ENCODE measurements at places on chromosomes 5 and 9.

DNA sequence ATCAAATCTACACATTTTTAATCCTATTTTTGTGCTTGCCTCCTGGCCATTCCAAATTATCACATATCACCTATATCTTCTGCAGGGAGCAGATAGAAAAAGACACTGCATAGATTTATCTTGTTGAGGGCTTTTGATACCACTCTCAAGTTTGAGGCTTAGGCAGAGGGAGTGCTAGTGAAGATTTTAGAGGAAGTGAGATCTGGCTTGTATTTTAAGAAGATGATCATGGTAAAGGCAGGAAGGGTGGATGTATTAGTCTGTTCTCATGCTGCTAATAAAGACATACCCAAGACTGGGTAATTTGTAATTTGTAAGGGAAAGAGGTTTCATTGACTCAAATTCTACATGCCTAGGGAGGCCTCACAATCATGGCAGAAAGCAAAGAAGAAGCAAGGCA, 220.9 kb upstream of the TUT7 start:
- no peak for DNase-seq

GRCh38 chr9:32584784-32585183, 11.8 kb upstream of the NDUFB6 start:
- no peak for DNase-seq

GRCh38 chr9:122446819-122447484, 30.8 kb downstream of the OR1J1 start:
- no peak for DNase-seq

GRCh38 chr9:19161257-19162025, 34.1 kb upstream of the PLIN2 start:
- DNase-seq = no peak

DNA sequence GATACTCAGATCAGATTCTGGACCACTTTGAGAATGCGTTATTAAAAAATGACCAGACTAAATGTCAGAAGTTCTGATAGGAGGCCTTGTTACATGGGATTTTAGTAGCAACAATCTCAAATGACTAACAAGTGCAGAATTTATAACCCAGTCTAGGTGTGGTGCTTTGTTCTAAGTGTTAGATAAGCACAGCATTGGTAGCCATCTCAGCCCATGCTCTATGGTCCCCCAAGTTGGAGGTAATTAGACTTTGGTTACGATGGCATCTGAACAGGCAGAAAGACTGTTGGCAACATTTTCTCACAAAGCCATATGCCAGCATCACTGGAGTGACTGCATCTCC, 140.4 kb upstream of the RPS23 start:
- no peak for DNase-seq

DNA sequence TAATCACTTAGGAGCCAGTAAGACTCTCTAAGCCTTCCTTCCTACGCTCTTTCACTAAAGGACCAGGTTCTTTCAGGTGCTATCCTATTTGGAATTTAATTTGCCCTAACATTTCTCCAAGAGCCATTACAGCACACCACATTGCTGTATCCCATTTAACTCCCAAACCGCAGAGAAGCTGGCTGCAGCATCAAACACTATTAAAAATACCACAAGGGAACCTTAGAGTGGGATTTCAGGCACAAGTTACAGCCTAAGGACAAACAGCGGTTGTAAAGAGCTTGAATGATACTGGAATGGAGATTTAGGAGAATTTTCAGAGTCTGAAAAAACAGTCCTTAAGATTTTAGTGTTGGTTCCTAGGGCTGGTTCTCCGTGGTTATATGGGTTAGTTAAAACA, 566.4 kb downstream of the RAB3C start:
- no peak for DNase-seq

- DNase-seq = no peak
Measured at GRCh38 chr5:124580925-124581737, 165.3 kb downstream of the ZNF608 start.

GRCh38 chr5:97049175-97049574, 93.2 kb downstream of the LIX1 start:
- no peak for DNase-seq

- DNase-seq = no peak
Measured at GRCh38 chr5:137481596-137481995, 17.5 kb downstream of the SPOCK1 start.

DNA sequence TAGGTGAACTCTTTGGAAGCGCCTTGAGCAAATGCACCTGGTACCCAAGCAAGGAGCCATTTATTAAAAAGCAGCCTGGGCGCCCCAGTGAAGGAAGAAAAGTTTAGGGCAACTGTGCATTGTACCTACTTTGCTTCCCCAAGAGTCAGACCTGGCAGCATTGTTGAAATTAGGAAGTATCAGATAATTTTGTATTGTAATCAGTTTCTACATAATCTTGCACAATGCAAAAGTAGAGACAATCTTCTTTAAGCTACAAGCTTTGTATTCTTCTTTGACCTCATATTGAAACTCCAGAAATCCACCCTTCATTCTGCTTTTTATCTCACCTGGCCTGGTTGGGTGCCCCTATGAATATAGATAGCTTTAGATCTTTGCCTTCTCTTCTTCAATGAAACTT, 490.8 kb downstream of the RASEF start:
- no peak for DNase-seq

DNA sequence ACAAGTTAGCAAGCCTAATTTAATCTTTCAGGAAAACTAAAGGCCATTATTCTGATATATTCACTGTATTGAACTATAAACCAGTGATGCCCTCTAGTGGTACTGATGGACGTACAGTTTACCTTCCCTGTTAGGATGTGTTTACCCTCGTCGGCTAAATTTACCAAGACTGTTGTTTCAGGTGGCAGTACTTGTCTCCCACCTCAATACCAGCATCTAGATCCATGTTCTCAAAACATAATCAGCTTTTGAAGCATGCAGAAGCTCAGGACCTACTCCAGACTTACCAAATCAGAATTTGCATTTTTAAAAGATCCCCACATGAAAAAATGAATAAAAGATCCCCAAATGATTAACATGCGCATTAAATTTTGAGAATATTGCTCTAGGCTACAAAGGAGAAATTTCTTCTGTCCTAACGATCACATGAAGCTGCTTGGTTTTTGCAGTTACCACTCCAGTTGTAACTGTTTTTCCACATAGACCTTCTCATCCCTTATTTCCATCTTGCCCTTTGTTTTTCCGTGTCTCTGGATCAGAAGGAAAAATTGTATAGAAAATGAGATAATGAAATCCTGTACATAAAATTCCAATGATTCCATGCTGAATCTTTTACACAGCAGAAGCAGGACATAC, 3.2 kb upstream of the BAAT start:
- DNase-seq = peak; percentile 62

DNA sequence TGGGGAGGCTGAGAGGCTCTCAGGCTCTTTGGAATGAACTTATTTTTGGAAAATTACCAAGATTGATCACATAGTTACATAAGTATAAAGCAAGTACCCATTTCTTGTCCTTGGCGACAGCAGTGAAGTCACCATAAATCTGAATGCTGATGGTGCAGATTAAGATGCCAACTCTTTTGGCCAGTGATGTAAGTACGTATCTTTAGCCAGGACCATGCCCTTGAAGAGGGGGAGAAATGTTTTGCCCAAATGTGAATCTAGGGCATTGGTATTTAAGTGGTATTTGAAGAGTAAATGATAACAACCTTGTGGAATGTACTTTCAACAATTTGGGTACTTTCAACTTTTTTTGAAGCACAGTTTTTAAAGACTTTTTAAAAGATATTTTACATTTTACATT, 68.2 kb upstream of the RAD23B start:
- no peak for DNase-seq

- DNase-seq = no peak
Measured at GRCh38 chr5:81268521-81269196, 32.7 kb upstream of the ZCCHC9 start.

GRCh38 chr5:15215056-15215455, 284.9 kb upstream of the FBXL7 start:
- DNase-seq = peak; percentile 3

DNA sequence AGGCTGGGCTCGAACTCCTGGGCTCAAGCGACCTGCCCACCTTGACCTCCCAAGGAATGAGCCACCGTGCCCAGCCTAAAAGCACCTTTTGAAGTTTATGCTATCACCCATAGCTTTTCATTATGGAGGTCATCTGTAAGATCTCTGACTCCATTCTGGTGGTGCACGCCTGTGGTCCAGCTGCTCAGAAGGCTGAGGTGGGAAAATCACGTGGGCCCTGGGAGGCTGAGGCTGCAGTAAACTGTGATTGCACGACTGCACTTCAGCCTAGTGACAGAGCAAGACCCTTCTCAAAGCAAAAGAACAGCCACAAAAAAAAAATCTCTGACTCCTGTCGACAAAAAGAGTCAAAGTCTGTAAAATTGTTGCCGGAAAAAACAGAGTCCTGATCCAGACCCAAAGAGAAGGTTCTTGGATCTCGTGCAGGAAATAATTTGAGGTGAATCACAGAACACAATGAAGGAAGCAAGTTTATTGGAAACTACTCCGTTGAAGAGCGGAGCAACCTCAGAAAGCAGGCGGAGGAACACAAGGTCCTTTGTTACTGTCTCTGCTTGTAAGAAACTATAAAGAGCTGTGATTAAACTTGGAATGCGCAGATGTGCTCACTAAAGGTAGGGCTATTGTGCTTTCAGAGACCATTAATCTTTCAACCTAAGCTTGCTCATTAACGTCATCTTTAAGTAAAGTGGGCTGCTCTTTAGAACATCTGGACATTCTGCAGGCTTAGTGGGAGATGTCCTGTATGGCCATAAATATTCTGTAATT, 2.0 kb upstream of the HAUS6 start:
- no peak for DNase-seq

GRCh38 chr9:13570068-13570974, 290.8 kb upstream of the MPDZ start:
- no peak for DNase-seq

DNA sequence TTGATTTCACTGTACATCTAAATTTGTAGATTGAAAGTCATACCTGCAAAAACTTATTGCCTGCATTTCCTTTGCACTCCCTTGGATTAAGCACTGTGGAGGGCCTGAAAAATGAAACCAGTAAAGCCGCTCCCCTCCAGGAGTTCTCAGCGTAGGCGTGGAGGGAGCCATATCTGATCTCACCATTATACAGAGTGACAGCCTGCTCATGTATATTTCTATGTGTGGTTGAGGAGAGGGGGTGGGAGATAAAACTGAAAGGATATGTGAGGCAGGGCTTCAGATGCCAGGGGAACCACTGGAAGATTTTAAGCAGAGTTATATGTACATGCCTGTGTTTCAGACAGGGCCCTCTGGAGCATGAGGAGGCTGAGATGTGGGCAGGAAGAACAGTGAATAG, 303.0 kb downstream of the MSX2 start:
- no peak for DNase-seq

DNA sequence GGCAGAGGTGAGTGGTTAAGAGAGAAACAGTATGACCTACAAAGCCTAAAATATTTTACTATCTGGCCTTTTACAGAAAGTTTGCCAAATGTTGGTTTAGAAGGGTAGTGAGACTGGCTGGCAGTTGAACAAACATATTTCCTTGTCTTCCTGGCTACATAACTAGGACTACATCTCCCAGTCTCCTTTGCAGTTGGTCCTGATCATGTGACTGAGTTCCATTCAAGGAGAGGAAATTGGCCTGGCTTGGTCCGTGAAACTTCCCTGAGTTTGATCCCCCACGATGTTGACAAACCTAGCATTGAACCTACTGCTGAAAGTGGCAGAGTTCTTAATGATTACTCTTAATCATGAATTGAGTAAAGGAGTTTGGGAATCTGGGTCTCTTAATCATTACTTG, 280.8 kb downstream of the SLIT3 start:
- no peak for DNase-seq

DNA sequence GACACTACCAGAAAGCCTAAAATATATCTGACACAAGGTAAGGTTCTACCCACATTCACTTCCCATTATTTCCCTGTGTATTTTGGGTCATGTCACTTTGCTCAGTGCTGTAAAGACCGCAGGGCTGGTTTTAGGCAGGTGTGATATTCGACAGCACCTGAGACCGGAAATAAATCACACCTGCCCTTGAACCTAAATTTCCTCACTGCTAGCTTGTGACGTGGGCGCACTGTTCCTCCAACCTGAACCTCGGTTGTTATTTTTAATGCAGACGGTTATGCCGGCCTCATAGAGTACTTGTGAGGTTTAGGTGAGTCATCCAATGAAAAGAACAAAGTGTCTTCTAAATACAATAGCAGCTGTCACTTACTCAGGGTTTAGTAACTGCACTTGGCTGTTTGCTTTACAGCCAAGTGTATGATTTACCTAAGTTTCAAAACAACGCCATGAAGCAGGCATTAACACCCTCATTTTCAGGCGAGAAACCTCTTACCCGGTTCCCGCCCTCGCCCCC, 20.7 kb upstream of the ZNF782 start:
- DNase-seq = peak; percentile 65

DNA sequence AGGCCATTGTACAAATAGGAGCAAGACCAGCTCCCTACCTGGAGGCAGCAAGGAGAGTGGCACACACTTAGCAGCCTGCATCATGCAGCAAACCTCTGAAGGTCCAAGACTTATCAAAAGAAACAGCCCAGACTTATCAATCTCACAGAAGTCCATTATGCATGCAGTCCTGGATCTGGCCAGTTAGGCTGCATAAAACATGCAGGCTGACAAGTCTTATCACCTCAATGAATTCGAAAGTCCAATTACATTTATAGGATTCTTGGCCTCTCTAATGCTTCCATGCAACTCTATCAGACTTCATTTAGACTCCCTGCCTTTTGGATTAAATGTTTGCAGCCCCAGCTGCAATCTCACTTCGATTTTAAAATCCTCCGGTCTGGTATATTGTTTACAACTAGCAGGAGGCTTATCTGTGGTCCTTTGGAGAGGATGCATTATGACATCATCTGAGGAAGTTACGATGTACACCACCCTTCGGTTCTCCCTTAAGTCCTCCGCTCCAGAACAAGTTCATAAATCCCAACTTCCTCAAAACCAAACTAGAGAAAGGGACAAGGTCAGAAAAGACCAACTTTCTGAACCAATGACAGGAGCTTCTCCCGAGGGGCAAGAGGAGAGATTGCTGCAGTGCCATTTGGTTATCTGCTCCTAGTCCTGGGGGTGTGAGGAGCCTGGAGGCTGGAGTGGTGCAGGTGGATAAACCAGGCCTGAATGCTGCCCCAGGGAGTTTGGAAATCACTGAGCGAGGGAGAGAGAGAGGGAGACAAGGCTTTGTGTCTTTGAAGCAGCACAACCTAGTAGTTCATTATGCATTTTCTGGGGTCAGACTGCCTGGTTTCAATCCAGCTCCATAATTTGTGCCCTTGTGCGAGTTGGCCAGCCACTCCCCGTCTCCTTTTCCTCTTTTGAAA, 313.9 kb downstream of the TLE1 start:
- no peak for DNase-seq

- no peak for DNase-seq
Measured at GRCh38 chr5:62937661-62938558, 359.3 kb downstream of the LRRC70 start.

GRCh38 chr9:37119907-37120842, at the start of gene ZCCHC7:
ZCCHC7 (plus strand) TSS chr9:37120574.
- DNase-seq = peak; percentile 94

DNA sequence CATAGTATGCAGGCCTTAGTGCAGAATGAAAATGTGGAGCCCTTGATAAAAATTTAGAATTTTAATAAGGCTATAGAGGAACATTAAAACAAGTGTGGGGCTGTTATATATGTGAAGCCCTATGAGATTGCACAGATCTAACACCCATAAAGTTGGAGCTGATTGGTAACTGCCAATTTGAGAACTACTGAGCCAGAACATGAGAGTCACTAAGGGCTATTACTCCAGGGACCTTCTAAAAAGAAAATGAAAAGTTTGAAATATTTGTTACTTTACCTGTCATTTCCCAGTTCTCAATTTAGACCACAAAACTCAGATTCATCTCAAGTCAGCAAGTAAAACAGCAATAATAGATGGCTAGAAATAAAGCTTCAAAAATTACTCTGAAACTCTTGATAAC, 898.6 kb downstream of the TLE1 start:
- DNase-seq = no peak

GRCh38 chr9:111414406-111414805, 69.8 kb downstream of the ECPAS start:
- peak; percentile 72 for DNase-seq

All from putamen (tissue), 1 donor.